ENCODE measurements at places on chromosomes 2 and 18.

- no peak for ATAC-seq
These were observed 166.9 kb upstream of the KLF7 start for GRCh38 chr2:207332480-207333212.

DNA sequence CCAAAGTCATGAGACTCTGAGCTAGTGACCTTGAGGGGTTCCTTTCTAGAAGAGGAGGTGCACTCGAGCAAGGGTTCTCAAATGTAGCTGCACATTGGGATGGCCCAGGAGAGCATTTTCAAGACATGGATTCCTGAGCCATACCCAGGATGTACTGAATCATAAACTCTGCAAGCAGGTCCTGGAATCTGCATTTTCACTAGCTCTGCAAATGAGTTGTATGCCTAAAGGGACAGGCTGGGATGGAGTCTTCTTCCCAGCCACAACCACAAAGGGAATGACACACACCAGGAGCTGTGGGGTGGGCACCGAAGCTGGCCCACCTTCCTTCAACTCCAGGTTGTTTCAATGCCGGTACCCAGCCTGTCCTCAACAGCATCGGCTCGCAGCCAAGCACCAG is 90.6 kb downstream of the GALNT14 start:
- no peak for ATAC-seq

GRCh38 chr2:223019987-223020717 is 31.8 kb upstream of the KCNE4 start:
- ATAC-seq = no peak

DNA sequence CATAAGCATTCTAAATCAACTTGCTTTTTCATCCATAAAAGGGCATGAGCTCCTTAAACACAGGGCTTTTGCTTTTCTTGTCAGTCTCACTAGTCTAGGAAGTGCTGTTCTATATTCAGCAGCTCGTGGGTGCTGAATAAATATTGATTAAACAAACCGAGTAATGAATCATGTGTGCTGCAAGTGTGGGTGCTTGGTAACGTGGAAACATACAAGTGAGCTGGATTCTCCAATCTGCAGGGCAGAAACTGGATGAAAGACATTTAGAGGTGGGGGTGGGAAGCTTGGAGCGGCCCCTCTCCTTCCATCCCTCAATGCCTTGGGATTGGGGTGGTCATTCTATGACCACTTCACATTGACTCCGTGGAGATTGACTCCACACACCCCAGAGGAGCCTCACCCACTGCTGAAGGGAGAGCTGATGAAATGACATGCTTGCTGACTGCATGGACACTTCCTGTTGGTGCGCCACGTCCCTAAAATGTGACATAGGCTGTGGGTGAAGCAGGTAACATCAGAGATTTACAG is 114.6 kb downstream of the DOCK10 start:
- peak; percentile 85 for ATAC-seq

DNA sequence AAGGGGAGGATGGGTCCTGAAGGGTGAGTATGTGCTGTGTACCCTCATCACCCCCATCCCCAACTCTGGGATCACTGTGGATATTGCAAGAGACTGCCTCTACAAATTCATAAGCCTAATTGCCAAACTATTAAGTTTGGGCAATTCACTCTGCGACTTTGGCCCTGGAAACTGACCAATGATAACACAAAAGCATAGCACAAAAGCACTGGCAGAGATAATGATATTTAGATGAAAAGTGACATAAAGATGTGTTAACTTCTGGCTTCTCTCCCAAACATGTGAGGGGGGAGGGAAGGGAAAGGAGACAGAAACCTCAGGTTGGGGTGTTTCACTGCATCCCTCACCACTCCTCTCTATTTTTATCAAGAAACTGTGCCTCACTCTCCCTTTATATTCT is 150.3 kb downstream of the SATB2 start:
- no peak for ATAC-seq

GRCh38 chr2:202032846-202033316 is 774 bp upstream of the FZD7 start:
- ATAC-seq = peak; percentile 57

- ATAC-seq = no peak
These were observed 54.7 kb upstream of the TGFA start for GRCh38 chr2:70608373-70608772.

- no peak for ATAC-seq
These were observed 18.1 kb downstream of the CNOT11 start for GRCh38 chr2:101270700-101271259.

- no peak for ATAC-seq
These were observed 237 bp downstream of the SLC39A6 start for GRCh38 chr18:36128907-36129299.

DNA sequence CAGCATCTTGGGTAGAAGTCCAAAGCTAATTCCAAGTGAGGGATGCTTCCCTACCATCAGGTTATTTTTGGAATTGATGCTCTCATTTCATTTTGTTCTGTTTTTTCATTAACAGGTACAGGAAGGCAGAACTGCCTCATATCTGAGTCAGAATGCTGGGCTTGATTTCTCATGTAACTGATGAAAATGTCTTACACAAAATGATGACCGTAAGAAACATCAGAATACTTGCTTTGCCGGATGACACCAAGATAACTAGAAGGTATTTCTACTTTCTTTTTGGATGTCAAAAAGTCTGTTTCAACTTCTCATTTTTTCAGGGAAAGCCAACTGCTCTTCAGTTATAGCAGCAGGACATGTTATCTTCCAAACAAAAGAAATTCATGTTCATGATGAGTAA is 62.6 kb downstream of the ETAA1 start:
- ATAC-seq = no peak

GRCh38 chr2:20150806-20151571 is 73.9 kb downstream of the SDC1 start:
- ATAC-seq = no peak

GRCh38 chr18:23661735-23662308 is 889 bp downstream of the ANKRD29 start:
- ATAC-seq = peak; percentile 49

DNA sequence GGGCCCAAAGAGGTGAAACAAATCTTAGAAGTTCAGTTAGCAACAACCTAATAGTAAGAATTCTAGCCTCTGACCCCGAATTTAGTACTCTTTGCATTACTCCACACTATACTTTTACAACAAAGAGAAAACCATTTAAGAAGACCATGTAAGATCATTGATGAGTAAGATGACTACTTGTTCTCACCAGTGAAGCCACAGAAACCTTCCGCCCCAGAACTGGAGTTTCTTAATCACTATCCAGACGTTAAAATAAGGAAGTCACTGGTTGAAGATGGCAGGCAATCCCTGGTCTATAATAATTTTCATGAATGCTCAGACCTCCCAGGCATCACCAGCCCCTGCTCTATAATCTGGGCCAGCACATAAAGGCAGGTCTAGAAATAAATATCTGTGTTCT is 95.0 kb downstream of the TMEM163 start:
- no peak for ATAC-seq

GRCh38 chr2:232322560-232323327 is 55.8 kb upstream of the ALPP start:
- ATAC-seq = peak; percentile 22

- ATAC-seq = no peak
These were observed 45.6 kb downstream of the PARD6G start for GRCh38 chr18:80201739-80202138.

GRCh38 chr18:24127735-24128134 is 11.1 kb upstream of the CABYR start:
- no peak for ATAC-seq

DNA sequence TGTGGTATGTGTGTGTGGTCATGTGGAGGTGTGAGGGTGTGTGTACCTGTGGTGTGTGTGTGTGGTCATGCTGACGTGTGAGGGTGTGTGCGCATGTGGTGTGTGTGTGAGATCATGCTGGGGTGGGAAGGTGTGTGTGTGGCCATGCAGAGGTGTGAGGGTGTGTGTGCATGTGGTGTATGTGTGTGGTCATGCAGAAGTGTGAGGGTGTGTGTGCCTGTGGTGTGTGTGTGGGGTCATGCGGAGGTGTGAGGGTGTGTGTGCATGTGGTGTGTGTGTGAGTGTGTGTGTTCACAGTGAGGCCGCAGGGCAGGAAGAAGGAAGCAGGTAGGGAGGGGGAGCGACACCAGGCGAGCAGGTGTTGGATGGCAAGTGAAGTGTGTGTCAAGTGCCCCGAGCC is 259.0 kb downstream of the LOXHD1 start:
- ATAC-seq = no peak

DNA sequence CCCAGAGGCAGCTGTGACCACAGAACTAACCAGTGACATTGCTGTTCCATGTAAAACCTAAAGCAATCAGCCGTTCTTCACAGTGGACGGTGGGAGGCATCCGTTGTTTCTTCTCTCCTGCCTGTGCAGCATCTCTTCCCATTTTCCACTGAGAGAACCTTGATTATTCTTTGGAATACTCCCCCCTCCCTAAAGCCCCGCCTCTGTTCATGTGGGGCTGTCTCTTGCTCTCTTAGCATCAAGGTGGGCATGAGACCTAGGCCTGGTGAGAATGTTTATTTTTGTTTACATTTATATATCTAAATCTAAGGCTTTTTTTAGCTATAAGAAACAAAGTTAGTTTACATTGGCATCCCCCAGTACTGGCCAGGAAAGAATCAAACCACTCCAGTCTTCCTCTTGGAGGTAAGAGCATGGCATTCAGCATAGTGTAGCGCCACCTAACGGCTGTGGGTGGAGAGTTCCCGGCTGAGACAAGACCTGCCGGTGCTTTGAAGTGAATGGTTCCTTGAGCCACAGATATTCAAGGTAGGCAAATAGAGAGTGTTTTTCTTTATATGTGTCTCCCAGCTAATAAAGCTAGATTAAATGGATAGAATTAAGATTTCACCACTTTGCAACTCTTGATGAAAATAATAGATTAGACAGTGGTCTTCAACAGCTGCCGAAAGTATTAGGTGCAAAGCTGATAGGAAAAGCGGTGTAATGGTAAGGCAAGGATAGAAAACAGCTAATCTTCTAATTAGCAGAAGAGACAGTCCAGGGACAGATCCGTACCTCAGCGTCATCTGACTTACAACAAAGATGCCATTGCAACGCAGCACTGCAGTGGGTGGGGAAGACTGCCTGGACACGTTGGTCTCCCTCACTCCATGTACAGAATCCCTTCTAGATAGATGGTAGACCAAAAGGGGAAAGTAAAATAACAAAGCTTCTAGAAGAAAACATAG is 219.6 kb upstream of the RAB12 start:
- ATAC-seq = peak; percentile 86

- ATAC-seq = peak; percentile 23
These were observed 46.6 kb downstream of the SMAD2 start for GRCh38 chr18:47883771-47884413.

DNA sequence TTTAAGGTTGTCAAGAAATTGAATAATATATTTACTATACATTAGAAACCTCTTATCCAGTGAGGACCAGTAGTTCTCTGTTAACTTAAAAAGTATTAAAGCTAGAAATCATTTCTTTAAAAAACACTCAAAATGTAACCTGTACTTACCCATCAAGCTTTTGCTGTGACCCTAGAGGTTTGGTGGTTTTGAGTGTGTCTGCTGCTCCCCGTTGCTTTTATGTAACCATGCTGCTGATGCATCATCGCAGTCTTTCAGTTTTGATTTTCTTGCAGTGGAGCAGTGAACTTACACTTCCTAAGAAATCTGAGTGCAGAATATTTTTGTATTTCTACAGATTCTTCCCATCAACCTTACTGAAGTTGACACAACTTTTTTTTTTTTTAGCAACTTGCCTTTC is 34.2 kb downstream of the MRPS9 start:
- no peak for ATAC-seq

DNA sequence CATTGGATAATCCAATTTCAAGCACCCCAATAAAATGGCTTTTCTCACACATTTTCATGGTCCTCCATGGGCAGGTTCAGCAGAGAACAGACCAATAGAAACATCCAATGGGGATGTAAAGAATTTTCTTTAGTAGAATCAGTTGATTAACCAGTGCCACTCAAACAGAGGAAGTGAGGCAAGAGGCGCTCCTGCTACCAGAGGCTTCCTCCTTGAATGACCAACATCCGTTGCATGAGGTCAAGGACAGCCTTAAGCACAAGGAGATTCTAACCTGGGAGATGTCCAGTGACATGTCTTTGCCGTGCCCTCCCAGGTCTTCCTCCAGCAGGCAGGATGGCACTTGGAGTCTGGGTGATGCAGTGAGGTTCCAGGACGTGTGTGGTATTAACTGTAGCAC is 146.6 kb downstream of the PIEZO2 start:
- ATAC-seq = no peak

GRCh38 chr2:1170241-1170640 is 219.6 kb downstream of the SNTG2 start:
- no peak for ATAC-seq

- ATAC-seq = peak; percentile 75
These were observed 1.7 kb upstream of the PER2 start for GRCh38 chr2:238290091-238290509.

DNA sequence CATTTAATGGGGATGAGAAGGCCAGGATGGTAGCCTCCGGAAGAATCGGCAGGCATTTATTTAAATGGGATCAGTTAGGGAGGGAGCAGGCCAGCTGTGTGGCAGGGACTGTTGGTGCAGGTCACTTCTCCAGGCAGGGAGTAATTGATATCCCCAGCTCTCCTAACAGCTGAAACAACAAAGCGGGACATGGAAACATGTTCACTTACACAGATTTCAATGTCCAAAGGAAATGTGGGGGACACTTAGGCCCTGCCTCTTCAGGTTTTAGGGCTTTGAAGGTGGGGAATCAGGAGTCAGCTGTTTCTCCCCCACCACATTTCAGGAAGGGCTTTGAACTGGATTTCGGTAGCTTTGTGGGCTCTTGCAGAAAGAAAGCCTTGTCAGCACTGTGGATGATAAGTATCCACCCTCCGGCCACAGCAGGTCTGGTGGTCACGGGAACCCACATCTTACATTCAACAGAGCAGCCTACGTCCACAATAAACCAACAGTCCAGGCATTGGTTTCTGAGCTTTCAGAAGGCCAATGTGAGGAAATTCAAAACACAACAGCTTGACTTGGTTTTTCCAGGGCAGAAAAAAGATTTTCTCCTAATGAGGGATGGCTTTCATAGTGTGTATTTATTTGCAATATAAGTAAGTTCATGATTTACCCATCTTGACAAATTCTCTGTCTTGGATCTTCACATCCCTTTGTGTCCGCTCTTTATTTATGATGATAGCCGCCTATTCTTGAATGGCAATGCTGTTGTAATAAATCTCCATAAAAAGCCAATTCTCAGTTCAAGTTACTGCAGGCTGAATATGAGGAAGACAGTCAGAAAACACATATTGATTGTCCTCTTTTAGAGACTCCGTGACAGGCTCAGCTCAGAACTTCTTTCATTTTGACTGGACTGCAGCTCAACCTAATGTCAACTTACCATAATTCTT is 96.6 kb upstream of the NRP2 start:
- ATAC-seq = no peak

Measured in esophagus mucosa (tissue), 1 donor.